H7 (cell line): ENCODE measurements at places on chromosomes 6 and 20. TPM values are rescaled to one million over a fixed set of nuclear protein-coding genes. Genes with fewer than 3 reads are reported as not detected.

Gene FAM83B
- total RNA-seq: 1.5 and 1.7 TPM in 2 replicates

Gene CRNKL1
- 17.1 and 23.0 TPM in 2 replicates for total RNA-seq

Gene TSPO2
- not detected in 2 replicates for total RNA-seq

Gene MYL9
- 23.4 and 25.0 TPM in 2 replicates for total RNA-seq

Gene E2F1
- 51.8 and 57.8 TPM in 2 replicates for total RNA-seq

Gene SLC16A10
- 5.1 and 7.9 TPM in 2 replicates for total RNA-seq

Gene HLA-DPA1
- 3.6 and 4.9 TPM in 2 replicates for total RNA-seq

Gene TSBP1
- not detected in 2 replicates for total RNA-seq

Gene EYS
- 0.04 and 0.10 TPM in 2 replicates for total RNA-seq

Gene FOXO3
- 10.9 and 14.0 TPM in 2 replicates for total RNA-seq

Gene ADTRP
- total RNA-seq: 0.21 TPM in 1 of 2 replicates, not detected in the other

Gene CPXM1
- total RNA-seq: 105 and 109 TPM in 2 replicates
